NCI-H1436 treated with DMSO at 0.1 percent for 48 hours (cell line): ENCODE measurements at places on chromosomes 4 and X.

- DNase-seq = no peak
Measured at GRCh38 chr4:48033825-48034413, 17.3 kb downstream of the NIPAL1 start.

DNA sequence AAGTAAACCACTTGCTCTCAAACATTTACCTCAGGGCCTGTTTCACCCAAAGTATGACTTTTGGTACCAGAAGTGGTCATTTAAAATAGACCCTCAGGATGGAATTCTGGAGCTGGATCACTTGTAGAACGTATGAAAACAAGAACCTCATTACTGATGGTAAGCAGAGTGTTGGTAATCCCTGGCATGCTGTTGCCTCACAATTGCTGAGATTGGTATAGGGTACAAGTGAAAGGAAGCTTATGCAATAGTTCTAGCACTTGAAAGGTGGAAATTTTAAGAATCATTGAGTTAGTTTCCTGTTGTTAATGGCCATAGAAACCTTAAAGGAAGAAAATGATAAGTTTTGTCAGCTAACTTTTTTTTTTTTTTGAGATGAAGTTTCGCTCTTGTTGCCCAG is 22.3 kb upstream of the THOC2 start:
- DNase-seq = no peak

- no peak for DNase-seq
Measured at GRCh38 chr4:35725131-35725530, 519.2 kb downstream of the ARAP2 start.

- no peak for DNase-seq
Measured at GRCh38 chrX:19672222-19672812, 157.0 kb upstream of the MAP3K15 start.

- DNase-seq = no peak
Measured at GRCh38 chr4:150005537-150005936, 72.7 kb upstream of the DCLK2 start.

- DNase-seq = no peak
Measured at GRCh38 chr4:3413675-3414420, 27.9 kb upstream of the HGFAC start.

DNA sequence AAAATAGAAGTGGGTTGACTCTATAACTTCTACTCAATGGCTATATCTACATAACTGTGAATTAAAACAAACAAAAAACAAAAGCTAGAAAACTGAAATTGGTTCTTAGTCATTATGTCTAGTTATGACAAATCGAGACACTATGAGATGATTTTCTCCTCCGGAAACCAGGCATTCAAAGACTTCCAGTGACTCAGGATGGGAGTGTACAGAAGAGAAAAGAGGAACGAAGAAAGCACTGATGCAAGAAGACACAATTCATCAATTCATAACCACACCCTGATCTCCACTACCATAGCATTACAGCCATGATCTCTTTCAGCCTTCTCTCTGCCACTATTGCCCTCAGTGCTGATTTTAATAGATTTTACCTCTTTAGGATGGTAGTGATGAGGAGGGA is 253.6 kb downstream of the CBLL2 start:
- DNase-seq = no peak
